Aorta (tissue), 5 donors: ENCODE measurements at places on chromosomes 7 and 10.

DNA sequence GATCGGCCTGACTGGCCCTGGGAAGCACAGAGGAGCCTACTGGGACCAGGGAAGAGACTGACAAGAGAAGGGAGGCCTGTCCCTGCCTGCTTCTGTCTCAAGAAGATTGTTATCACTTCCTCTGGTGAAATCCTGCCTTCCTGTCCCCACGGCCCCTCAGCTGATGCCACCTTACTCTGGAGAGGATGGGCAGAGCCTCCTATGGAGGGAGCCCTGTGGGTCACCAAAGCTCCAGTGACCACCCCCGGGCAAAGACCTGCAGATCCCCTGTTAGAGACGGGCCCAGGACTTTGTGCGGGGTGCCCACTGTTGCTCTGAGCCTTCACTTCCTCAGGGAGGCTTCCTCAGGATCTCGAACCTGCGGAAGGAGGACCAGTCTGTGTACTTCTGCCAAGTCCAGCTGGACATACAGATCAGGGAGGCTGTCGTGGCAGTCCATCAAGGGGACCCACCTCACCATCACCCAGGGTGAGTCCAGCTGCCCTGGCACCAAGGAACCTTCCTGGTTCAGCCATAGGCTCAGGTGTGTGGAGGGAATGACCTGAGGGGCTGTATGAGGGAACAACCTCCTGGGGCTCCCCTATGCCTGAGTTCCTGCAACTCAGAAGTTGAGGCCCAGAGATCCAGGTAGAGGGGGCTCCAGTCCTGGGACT lies 1.4 kb upstream of the PILRB start:
- H3K36me3 ChIP-seq = peaks cover 7% of the 10 kb centered on the region
- DNase-seq = peak; percentile 64
- H3K4me1 ChIP-seq = no peaks in the 10 kb centered on the region
- no peak overlapping the region for H3K27ac ChIP-seq
- no peaks in the 10 kb centered on the region for H3K27me3 ChIP-seq

- H3K4me1 ChIP-seq = no peaks in the 10 kb centered on the region
- H3K27ac ChIP-seq = no peak overlapping the region
- no peak for DNase-seq
- H3K36me3 ChIP-seq = no peaks in the 10 kb centered on the region
- H3K4me3 ChIP-seq = no peak overlapping the region
Observed at GRCh38 chr10:44792119-44792775, 118.9 kb upstream of the TMEM72 start.

DNA sequence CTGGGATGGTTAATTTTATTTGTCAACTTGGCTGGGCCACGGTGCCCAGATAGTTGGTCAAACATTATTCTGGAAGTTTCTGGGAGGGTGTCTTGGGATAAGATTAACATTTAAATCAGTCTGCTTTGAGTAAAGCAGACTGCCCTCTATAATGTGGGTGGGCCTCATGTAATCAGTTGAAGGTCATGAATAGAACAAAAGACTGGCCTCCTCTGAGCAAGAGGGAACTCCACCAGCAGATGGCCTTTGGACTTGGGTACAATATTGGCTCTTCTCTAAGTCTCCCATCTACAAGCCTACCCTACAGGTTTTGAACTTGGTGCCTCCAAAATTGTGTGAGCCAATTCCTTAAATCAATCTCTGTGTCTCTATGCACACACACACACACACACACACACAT lies 61.8 kb downstream of the PLXNA4 start:
- H3K27ac ChIP-seq = no peak overlapping the region
- no peaks in the 10 kb centered on the region for H3K36me3 ChIP-seq
- H3K4me1 ChIP-seq = no peaks in the 10 kb centered on the region
- no peak overlapping the region for H3K4me3 ChIP-seq

GRCh38 chr10:73886661-73887293 lies 12.4 kb upstream of the CAMK2G start:
- DNase-seq = no peak
- H3K36me3 ChIP-seq = no peaks in the 10 kb centered on the region
- H3K27ac ChIP-seq = peak overlapping the region; percentile 92
- H3K27me3 ChIP-seq = no peaks in the 10 kb centered on the region
- no peak overlapping the region for H3K4me3 ChIP-seq

GRCh38 chr10:11401264-11402235 lies 209.9 kb downstream of the USP6NL start:
- H3K27me3 ChIP-seq = no peaks in the 10 kb centered on the region
- DNase-seq = no peak
- no peak overlapping the region for H3K4me3 ChIP-seq
- no peaks in the 10 kb centered on the region for H3K4me1 ChIP-seq
- no peak overlapping the region for H3K27ac ChIP-seq

DNA sequence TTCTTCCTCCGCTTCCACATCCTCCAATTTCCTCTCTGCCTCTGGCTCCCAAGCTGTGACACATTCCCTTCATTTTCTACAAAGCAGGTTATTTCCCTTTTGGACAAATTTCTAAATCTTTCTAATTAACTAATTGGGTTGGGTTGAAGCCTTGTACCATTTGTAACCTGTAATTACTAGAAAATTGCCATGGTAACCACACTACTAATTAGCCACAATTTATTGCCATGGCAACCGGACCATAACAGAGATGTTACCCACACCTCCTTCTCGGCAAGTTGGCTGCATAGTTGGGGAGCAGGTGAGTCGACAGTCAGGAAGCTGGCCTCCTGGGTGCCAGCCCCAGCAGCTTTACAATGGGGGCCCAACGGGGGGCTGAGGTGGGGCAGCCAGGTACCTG lies 61.6 kb downstream of the GOLGA7B start:
- peak; percentile 22 for DNase-seq
- no peaks in the 10 kb centered on the region for H3K27me3 ChIP-seq
- no peaks in the 10 kb centered on the region for H3K4me1 ChIP-seq
- no peaks in the 10 kb centered on the region for H3K36me3 ChIP-seq
- no peak overlapping the region for H3K4me3 ChIP-seq
